ENCODE measurements at places on chromosomes 6 and 20.

- DNase-seq = no peak
Observed at GRCh38 chr20:49700411-49701185, 13.1 kb downstream of the B4GALT5 start.

DNA sequence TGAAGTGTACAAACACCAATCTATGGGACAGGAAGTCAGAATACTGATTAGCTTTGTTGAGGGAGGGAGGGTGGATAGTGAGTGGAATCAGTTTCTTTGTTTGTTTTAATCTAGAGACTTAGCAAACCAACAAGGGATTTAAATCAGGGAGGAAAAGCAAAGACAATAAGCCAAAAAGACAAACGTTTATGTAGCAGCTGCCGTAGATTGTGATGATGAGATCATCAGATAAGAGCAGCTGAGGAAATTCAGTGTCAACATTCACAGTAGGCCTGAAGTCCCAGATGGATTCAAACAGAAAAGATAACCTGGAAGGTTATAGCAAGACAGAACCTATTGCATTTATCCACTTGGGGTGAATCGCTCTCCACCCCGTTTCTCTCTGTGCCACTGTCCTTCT lies 104.9 kb upstream of the SYNDIG1 start:
- DNase-seq = no peak

DNA sequence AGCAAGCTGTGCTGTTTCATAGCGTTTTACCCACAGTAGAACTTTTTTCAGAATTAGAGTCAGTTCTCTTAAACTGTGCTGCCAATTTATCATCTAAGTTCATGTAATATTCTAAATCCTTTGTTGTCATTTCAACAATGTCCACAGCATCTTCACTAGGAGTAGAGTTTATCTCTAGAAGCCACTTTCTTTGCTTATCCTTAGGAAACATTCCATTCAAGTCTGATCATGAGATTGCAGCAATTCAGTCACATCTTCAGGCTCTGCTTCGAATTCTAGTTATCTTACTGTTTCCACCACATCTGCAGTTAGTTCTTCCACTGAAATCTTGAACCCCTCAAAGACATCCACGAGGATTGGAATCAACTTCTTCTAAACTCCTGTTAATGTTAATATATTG lies 12.5 kb downstream of the CTNNBL1 start:
- no peak for DNase-seq

- DNase-seq = peak; percentile 28
Observed at GRCh38 chr6:72084992-72085569, 198.7 kb downstream of the RIMS1 start.

GRCh38 chr20:23188377-23189169 lies 102.4 kb upstream of the CD93 start:
- no peak for DNase-seq

Data from NCI-H2081 (cell line).